GM12878 (cell line): ENCODE measurements at places on chromosomes 2 and 18. TPM values are rescaled to one million over a fixed set of nuclear protein-coding genes. Genes with fewer than 3 reads are reported as not detected.

Gene SCLY
- total RNA-seq: 31.9 and 34.3 TPM in 2 replicates

Gene DBI
- total RNA-seq: 263 and 272 TPM in 2 replicates

Gene CDH19
- not detected in 2 replicates for total RNA-seq

Gene MAPK4
- total RNA-seq: 0.11 TPM in 1 of 2 replicates, not detected in the other

Gene EN1
- total RNA-seq: not detected in 2 replicates

Gene RBMS1
- total RNA-seq: 0.31 and 0.82 TPM in 2 replicates

Gene SKA1
- 24.0 and 25.6 TPM in 2 replicates for total RNA-seq

Gene ZC3H6
- total RNA-seq: 4.7 and 5.0 TPM in 2 replicates

Gene MROH2A
- not detected in 2 replicates for total RNA-seq

DNA sequence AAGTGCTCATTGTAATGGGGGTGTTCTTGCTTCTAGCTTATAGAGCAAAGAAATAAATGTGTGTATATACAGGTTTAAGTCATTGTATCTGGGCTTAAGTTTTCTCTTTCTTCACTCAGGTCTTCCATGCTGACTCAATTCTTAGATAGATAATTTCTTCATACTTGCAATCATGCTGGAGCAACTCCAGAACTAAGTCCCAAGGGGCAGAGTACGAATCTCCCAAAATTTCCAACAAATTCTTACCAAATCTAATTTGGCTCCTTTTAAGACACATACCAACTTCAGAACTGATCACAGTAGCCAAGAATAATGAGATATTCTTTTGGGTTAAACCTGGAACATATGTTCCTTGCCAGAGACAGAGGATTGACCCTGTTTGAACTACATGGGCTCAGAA lies 4.3 kb upstream of the SPAG16 start:
- DNase-seq: no peak
- no peaks in the 10 kb centered on the region for H3K27me3 ChIP-seq
- no peak overlapping the region for H3K27ac ChIP-seq
- H3K4me1 ChIP-seq: no peaks in the 10 kb centered on the region

DNA sequence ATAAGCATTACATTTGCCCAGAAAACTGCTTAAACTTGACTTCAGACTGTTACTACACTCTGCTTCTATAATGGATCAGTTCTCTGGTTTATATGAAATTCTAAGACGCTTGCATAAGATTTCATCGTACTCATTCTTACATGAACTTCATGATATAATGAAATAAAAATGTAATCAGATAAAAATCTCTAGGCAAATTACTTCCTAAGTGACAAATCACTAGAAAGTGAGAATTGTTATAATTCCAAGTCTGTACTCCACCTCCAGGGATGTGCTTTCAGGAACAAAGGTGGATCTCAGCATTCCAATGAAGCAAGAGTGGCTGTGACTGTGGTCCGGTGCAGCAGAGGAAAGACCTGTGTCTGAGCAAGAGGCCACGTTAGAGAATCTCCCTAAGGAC lies 226.2 kb downstream of the PIEZO2 start:
- peaks cover 23% of the 10 kb centered on the region for H3K4me1 ChIP-seq
- no peak for DNase-seq
- H3K36me3 ChIP-seq: peaks cover 3% of the 10 kb centered on the region; the same call in 1 of the 2 replicates
- no peak overlapping the region for H3K27ac ChIP-seq

GRCh38 chr18:68779169-68779568 lies 18.7 kb upstream of the CCDC102B start:
- H3K36me3 ChIP-seq: no peaks in the 10 kb centered on the region

GRCh38 chr2:129710670-129711495 lies 268.6 kb upstream of the RAB6C start:
- H3K27me3 ChIP-seq: no peaks in the 10 kb centered on the region
- no peaks in the 10 kb centered on the region for H3K4me1 ChIP-seq
- H3K4me3 ChIP-seq: no peak overlapping the region

GRCh38 chr18:76973520-76974266 lies 151.3 kb downstream of the ZNF236 start:
- no peak for DNase-seq
- H3K4me1 ChIP-seq: no peaks in the 10 kb centered on the region
- H3K36me3 ChIP-seq: peaks cover 2% of the 10 kb centered on the region; the same call in 1 of the 2 replicates
- H3K27me3 ChIP-seq: no peaks in the 10 kb centered on the region
- no peak overlapping the region for H3K27ac ChIP-seq

DNA sequence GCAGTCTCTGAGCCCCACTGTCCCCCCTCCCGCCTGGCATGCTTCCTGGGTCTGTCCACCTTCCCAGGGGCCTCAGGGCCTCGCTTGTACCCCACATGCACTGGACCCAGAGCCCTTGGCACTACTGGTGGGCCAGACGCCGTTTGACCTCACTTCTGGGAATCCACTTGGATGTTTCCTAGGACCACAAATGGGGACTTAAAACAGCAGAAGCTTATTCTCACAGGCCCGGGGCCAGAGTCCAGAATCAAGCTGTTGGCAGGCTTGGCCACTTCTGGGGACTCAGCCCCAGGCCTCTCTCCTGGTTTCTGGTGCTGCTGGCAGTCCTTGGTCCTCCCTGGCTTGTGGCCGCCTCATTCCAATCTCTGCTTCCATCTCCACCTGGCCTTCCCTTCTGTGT lies 19.6 kb downstream of the ANO7 start:
- H3K27me3 ChIP-seq: no peaks in the 10 kb centered on the region
- DNase-seq: no peak
- no peaks in the 10 kb centered on the region for H3K4me1 ChIP-seq
- H3K4me3 ChIP-seq: no peak overlapping the region

DNA sequence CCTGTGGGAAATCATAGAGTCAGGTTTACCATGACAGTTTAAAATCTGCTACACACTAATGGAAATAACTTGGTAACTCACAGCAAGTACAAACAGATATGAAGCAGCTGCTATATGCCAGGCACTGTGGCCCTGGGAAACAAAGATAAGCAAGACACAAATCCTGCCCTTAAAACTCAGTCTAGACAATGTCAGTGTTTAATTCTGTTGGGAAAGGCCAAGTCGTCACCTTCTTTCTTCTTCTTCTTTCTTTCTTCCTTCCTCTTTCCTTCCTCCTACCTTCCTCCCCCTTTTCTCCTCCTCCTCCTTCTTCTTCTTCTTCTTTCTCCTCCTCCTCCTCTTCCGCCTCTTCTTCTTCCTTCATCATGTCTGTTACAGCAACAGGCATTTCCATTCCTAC lies 26.8 kb downstream of the PLEK start:
- no peak for DNase-seq
- H3K4me3 ChIP-seq: peak overlapping the region; percentile 62
- H3K36me3 ChIP-seq: peaks cover 68% of the 10 kb centered on the region
- no peaks in the 10 kb centered on the region for H3K27me3 ChIP-seq

DNA sequence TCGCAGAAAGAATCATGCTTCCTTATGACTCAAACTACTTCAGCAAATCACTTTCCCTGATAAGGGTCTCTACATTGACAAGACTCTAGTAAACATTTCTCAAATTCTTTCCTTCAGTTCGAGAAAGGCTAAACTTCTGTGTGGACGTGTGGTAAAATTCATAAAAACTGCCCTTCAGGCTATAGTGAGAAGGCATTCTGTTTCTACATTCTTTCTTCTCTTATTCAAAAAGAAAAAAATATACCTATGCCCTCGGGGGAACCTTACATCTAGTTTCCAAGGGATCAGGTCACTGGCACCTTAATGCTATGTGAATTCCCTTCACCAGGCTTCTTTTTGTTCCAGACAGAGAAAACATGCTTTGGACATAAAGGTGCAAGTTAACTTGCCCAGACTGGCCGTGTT lies 4.9 kb downstream of the VIT start:
- no peak overlapping the region for H3K27ac ChIP-seq
- H3K36me3 ChIP-seq: no peaks in the 10 kb centered on the region
- H3K4me3 ChIP-seq: no peak overlapping the region

- H3K27me3 ChIP-seq: no peaks in the 10 kb centered on the region
- no peak for DNase-seq
- no peak overlapping the region for H3K4me3 ChIP-seq
These were observed 414.9 kb upstream of the FSHR start for GRCh38 chr2:49569176-49569575.

DNA sequence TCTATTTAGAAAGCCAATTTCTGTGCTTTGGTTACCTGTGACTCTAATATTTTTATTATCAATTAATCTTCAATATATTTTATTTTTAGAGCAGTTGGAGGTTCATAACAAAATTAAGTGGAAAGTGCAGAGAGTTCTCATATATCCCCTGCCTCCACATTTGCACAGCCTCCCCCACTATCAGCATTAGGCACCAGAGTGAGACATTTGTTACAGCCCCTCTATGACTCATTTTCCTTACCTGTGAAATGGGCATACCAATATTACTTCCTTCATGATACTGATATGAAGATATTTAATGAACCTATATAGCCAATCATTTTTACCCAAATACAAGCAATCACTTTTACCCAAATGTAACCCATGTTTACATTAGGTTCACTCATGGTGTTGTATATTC lies 34.0 kb upstream of the CYTIP start:
- H3K27ac ChIP-seq: no peak overlapping the region
- no peak for DNase-seq
- H3K4me1 ChIP-seq: peaks cover 30% of the 10 kb centered on the region
- no peak overlapping the region for H3K4me3 ChIP-seq
- no peaks in the 10 kb centered on the region for H3K27me3 ChIP-seq

GRCh38 chr2:72031346-72032110 lies 116.1 kb downstream of the CYP26B1 start:
- no peak overlapping the region for H3K27ac ChIP-seq
- no peaks in the 10 kb centered on the region for H3K4me1 ChIP-seq
- peaks cover 1% of the 10 kb centered on the region for H3K27me3 ChIP-seq
- H3K4me3 ChIP-seq: no peak overlapping the region

GRCh38 chr2:166238176-166238575 lies 110.4 kb upstream of the SCN1A start:
- no peaks in the 10 kb centered on the region for H3K36me3 ChIP-seq
- no peak overlapping the region for H3K4me3 ChIP-seq
- DNase-seq: no peak
- H3K27me3 ChIP-seq: no peaks in the 10 kb centered on the region
- H3K4me1 ChIP-seq: no peaks in the 10 kb centered on the region
- no peak overlapping the region for H3K27ac ChIP-seq

GRCh38 chr2:112121682-112122254 lies 16.4 kb upstream of the FBLN7 start:
- H3K4me1 ChIP-seq: no peaks in the 10 kb centered on the region
- H3K4me3 ChIP-seq: no peak overlapping the region
- no peaks in the 10 kb centered on the region for H3K27me3 ChIP-seq
- no peak for DNase-seq

- no peaks in the 10 kb centered on the region; the same call in 1 of the 2 replicates for H3K36me3 ChIP-seq
- DNase-seq: no peak
- no peaks in the 10 kb centered on the region; the same call in 1 of the 2 replicates for H3K27me3 ChIP-seq
- H3K27ac ChIP-seq: no peak overlapping the region
These were observed 1.6 kb upstream of the PSTPIP2 start for GRCh38 chr18:46073474-46074331.

DNA sequence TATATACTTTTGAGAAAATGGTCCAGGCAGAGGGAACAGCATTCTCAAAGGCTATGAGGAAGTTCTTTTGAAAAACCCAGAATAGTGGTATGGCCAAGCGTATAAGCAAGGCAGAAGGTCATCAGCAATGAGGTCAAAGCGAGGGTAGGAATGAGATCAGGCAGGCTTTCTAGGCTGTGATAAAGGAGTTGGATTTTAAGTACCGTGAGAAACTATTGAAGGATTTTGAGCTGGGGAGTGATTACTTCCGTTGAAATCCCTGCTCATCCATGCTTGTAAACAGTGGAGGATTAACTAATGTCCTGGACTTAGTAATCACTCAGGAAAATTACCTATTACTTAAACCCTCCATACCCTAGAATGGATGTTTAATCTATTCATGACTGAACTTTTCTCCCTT lies 50.2 kb downstream of the EMILIN2 start:
- H3K27ac ChIP-seq: no peak overlapping the region
- H3K4me3 ChIP-seq: no peak overlapping the region
- no peak for DNase-seq
- H3K27me3 ChIP-seq: no peaks in the 10 kb centered on the region
- 0 out of 2 replicates have a peak, but pooled peaks cover 3% of the 10 kb centered on the region for H3K4me1 ChIP-seq

- DNase-seq: no peak
- no peak overlapping the region for H3K27ac ChIP-seq
- H3K27me3 ChIP-seq: no peaks in the 10 kb centered on the region
- H3K4me3 ChIP-seq: no peak overlapping the region
- no peaks in the 10 kb centered on the region for H3K36me3 ChIP-seq
These were observed 27.5 kb upstream of the CAB39 start for GRCh38 chr2:230685178-230685577.

- no peaks in the 10 kb centered on the region for H3K27me3 ChIP-seq
- H3K4me1 ChIP-seq: no peaks in the 10 kb centered on the region; the same call in 1 of the 2 replicates
- H3K4me3 ChIP-seq: no peak overlapping the region
- H3K27ac ChIP-seq: no peak overlapping the region
These were observed 6.1 kb downstream of the DCTN1 start for GRCh38 chr2:74373985-74374384.

DNA sequence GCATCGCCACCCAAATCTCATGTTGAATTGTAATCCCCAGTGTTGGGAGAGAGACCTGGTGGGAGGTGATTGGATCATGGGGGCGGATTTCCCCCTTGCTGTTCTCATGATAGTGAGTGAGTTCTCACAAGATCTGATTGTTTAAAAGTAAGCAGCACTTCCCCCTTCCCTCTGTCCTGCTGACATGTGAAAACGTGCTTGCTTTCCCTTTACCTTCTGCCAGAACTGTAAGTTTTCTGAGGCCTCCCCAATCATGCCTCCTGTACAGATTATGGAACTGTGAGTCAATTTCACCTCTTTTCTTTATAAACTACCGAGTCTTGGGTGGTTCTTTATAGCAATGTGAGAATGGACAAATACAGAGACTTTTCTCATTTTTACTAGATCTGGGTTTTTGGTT lies 161.4 kb upstream of the SP5 start:
- no peak overlapping the region for H3K27ac ChIP-seq
- no peak overlapping the region for H3K4me3 ChIP-seq
- H3K27me3 ChIP-seq: no peaks in the 10 kb centered on the region

DNA sequence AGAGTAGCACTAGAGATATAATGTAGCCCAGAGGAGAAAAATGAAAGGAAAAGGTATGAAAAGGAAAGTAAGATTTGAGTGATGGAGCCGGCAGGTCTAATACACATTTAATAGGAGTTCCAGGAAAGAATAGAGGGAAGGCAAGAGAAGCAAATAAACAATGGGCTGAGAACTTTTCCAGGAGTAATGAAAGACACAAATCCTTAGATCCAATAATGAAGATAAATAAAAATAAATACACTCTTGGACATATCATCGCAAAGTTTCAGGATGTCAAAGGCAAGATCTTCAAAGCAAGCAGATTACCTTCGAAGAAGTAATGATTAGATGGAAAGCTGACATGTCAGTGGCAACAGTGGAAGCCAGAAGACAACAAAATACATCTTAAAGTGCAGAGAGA lies 102.0 kb upstream of the YWHAQ start:
- H3K36me3 ChIP-seq: no peaks in the 10 kb centered on the region
- no peak overlapping the region for H3K27ac ChIP-seq
- DNase-seq: no peak
- H3K4me1 ChIP-seq: no peaks in the 10 kb centered on the region

DNA sequence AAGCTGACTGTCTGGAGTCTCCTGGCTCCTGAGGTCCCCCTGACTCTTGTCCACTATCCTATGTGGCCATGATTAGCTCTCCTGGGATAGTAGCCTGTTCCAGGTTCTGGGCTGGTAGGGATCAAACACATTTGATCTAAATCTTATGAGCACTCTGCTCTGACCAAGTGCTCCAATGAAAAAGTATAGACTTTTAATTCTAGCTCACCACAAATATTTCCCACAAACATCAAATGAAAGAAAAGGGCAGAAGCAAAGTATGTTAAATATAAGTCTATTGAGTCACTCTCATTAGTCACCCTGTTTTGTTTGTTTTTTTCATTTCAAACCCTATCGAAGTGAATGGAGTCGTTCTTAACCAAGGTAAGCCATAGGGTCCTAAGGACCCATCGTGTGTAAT lies 39.7 kb upstream of the NEDD4L start:
- no peak for DNase-seq
- no peaks in the 10 kb centered on the region for H3K36me3 ChIP-seq
- no peaks in the 10 kb centered on the region for H3K27me3 ChIP-seq
- H3K4me3 ChIP-seq: no peak overlapping the region
- H3K4me1 ChIP-seq: no peaks in the 10 kb centered on the region
- H3K27ac ChIP-seq: no peak overlapping the region
